ENCODE measurements at places on chromosomes 5 and 9.
A peak's percentile ranks its signal among the peaks of the same experiment; 100 is the strongest.

- no peak for DNase-seq
These were observed 716.3 kb downstream of the BRINP1 start for GRCh38 chr9:118652912-118653311.

DNA sequence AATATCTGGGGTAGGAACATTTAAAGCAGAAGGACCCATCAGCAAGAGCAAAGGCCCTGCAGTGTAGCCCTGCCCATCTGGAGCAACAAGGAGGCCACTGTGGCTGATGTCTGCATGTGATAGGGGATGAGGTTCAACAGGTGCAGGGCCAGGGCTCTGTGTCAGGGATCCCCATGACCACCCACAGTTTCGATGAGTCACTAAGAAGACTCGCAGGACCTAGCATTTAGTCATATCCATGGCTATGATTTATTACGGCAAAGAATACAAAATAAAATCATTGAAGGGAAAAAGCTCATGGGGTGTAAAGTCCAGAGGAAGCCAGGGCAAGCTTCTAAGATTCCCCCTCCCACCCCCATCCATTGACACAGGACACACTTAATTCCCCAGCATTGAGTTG lies 188.6 kb downstream of the ADGRV1 start:
- DNase-seq = no peak

- no peak for DNase-seq
These were observed 13.2 kb downstream of the ATOX1 start for GRCh38 chr5:151745071-151745705.

DNA sequence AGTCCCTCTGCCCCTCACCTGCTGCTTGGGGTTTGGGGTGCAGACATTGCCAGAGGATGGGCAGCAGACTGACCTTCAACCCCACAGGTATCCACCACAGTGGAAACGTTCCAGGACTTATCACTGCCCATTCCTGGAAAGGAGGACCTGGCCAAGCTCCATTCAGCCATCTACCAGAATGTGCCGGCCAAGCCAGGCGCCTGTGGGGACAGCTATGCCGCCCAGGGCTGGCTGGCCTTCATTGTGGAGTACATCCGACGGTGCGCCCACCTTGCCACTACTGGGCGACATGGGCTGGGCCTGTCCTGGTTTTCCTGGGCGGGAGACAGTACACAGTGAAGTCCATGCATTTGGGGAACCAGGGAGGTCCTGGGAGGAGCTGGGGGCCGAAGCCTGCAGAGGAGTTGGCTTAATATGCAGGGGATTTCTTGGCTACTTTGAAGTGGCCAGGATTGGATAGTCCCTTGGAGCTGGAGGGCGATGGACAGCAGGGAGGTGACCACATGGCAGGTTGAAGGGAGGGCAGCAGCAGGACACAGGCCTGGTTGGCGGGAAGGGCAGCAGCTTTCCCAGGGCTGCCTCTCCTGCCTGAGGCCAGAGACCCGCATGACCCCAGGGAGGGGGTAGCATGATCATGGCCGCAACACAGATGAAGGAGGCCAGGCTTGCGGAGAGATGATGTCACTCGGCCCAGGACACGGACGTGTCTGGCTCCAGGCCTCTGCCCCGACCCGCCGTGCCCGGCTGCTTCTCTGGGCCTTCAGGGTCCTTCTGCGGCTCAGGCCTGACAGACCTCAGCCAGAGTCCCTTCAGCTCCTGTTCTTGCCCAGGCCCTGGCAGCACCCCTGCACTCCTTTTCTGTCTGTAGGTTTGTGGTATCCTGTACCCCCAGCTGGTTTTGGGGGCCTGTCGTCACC lies 34.6 kb downstream of the USP20 start:
- no peak for DNase-seq

DNA sequence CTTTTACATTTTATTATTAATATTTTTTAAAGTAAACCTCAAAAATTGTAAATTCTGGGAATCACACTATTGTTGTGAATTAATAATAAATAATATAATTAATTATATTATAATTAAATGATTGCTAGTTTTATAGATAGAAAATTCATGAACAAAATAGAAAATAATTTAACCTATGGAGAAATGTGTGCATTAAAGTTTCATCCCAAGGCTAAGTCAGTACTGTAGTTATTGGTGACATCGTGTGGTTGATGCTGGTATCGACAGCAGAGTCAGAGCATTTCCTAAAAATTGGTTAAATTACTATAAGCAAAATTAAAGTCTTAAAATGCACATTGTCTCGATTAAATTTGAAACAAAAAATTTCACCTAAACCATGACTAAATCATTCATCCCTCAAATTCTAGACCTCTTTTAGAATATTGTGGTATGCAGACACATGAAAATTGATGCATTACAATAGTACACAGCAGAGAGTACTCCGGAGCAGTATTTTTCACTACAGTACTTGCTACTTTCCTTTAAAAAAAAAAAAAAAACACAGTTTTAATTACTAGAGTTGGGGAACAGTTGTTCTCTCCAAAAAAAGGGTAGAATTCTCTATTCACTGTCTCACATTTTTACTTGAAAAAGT lies 73.9 kb downstream of the RORB start:
- peak; percentile 33 for DNase-seq

- no peak for DNase-seq
These were observed 47.1 kb downstream of the ST8SIA4 start for GRCh38 chr5:100855937-100856430.

DNA sequence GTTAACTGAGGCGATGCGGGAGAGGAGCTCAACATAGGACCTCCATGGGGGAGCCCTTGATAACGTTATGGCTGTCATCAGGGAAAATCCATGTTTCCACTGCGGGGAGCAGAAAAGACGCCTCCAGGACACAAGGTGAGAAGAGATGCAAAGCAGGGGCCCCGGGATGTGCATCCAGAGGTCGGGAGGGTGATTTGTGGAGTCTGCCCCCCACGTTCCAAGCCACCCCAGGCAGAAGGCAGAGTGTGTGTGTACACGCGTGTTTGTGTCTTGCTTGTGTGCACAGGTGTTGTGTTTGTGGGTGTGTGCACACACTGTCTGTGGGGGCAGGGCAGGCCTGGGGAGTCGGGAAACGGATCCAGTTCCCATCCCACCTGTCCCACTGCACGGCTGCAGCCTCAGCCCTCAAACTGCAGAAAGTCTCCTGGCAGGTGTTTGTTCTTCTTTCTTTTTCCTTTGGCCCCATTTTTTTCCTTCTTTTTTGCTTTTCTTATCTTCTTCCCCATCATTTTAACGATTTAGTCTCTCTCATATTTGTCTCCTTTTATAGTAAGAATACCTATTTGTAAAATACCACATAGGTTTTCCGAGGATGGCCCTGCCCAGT lies 17.4 kb upstream of the PLEKHG4B start:
- no peak for DNase-seq

- DNase-seq = no peak
These were observed 91.7 kb downstream of the MACROH2A1 start for GRCh38 chr5:135307143-135307903.

DNA sequence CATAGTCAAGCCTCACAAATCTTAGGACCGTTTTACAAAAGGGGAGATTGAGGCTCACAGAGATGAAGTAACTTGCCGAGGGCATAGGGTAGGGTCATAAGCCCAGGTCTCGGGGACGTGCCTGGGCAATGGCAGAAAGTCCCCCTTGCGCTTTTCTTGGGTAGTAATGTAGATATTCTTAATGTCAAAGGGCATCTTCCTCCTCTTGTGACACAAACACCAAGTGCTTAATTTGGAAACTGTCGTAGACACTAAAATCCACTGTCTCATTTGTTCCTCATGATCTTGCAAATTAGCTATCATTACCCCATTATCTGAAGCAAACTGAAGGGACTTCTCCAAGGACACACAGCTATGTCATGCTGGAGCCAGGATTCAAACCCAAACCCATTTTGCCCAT lies 180.8 kb downstream of the GAS1 start:
- no peak for DNase-seq

DNA sequence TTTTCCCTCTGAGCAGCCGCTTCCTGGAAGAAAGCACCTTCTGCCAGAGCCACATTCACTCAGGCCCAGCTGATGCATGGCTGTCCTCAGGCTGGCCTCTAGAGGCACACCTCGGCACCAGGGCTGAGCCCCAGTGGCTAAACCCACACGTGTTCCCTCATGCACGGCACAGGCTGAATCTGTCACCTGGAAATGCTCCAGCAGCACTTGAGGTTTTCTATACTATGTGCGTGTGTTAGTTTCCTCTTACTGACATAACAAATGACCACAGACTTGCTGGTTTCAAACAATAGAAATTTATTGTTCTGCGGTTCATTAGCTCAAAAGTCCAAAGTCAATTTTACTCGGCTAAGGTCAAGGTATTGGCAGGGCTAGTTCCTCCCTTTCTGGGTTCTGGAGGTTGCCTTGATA lies 141.4 kb downstream of the LRRC70 start:
- DNase-seq = peak; percentile 23

GRCh38 chr9:19156026-19156474 lies 28.8 kb upstream of the PLIN2 start:
- peak; percentile 61 for DNase-seq

- DNase-seq = peak; percentile 63
These were observed 70.0 kb downstream of the KLHL3 start for GRCh38 chr5:137665678-137666460.

DNA sequence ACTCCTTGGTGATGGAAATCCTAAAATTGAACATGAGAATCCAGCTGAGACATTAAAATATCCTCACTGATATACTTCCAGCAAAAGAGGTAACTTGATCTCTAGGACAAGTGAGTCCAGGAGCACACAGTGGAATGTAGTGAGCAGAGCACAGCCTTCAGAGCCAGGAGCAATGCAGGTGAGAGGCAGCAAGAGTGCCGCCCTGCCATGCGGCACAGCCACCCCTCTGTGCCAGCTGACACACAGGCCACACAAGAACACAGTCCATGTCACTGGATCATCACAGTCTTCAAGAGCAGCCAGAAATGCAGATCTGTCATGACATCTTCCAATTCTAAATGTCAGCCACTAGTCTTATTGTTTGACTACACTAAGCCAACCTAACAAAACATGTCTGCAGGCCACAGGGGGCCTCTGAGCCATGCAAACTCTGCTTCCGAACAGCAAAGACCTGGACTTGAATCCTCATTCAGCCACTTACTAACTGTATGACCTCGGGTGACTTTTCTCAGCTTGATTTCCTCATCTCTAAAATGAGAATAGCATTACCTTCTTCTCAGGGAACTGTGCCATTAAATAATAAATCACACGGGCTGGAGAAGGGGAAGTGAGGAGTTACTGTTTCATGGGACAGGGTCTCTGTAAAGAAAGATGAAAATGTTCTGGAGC lies 47.0 kb downstream of the CCDC125 start:
- no peak for DNase-seq

GRCh38 chr5:72956324-72957140 lies 691 bp downstream of the FCHO2 start:
- DNase-seq = no peak

DNA sequence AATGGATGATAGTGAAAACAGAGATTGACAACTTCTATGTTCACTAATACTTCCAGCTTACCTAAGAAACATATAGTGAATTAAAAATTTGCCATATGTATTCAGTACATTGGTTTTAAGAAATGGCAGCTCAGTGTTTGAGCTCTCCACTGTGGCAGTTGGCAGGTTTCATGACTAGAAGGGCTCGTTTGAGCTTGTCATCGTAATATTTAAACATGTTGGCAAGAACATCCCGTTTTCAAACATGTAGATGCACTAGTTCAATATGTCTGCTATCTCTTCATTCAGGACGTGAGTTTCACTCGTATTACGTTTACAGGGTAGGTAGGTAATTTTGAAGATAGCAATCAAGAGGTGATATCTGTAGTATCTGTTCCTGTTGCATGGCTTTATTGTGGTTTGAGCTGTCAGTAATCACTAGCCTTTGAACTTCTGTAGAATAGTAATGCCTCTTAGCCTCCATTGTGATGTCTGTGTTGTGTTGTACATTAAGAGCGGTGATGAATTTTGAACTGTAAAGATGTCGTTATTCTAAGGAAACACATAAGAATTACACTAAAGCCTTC lies 74.8 kb downstream of the NLN start:
- DNase-seq = peak; percentile 52

- no peak for DNase-seq
These were observed 50.4 kb upstream of the CDKN2AIPNL start for GRCh38 chr5:134462047-134462575.

DNA sequence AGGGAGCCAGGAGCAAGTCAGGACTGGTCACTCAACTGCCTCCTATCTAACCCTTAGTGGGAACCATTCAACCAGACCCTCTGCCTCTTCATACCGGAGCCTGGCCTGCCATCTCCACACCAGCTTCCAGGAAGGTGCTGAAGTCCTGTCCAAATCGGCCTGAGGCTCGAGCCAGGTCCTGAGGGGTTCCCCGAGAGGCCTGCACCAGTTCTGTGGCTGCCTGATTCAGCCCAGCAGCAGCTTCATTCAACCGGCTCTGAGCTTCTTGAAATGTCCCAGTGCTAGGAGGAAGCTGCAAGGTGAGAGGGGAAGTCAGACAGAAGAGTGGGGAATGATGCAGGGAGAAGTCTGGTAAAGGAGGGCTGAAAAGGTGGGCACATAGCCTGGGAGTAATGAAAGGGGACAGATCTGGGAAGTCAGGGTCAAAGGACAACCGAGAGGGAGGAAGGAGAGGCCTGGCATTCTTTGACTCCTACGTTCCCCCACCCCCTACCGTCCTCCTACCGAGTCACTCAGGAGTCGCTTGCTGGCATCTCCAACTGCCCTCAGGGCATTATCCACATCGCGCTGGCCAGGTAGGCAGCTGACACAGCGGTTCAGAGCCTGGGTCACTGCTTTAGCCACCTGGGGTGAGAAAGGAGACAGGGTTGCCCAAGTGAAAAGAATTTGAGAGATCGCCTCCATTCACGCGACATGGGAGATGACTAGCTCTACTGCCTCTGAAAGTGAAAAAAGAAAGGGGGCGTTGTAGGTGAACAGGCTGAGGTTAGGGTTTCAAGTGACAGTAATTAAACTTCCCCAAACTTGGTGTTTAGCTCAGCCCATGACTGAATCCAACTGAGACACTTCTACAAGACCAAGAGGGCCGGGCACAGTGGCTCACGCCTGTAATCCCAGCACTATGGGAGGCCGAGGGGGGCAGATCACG lies 20.2 kb downstream of the TLN1 start:
- DNase-seq = no peak

GRCh38 chr9:93196096-93197055 lies 12.4 kb downstream of the WNK2 start:
- DNase-seq = no peak

- DNase-seq = no peak
These were observed 146.7 kb downstream of the SV2C start for GRCh38 chr5:76229900-76230299.

All from Jurkat, Clone E6-1 (cell line).